ENCODE measurements at places on chromosomes 7 and 10.

DNA sequence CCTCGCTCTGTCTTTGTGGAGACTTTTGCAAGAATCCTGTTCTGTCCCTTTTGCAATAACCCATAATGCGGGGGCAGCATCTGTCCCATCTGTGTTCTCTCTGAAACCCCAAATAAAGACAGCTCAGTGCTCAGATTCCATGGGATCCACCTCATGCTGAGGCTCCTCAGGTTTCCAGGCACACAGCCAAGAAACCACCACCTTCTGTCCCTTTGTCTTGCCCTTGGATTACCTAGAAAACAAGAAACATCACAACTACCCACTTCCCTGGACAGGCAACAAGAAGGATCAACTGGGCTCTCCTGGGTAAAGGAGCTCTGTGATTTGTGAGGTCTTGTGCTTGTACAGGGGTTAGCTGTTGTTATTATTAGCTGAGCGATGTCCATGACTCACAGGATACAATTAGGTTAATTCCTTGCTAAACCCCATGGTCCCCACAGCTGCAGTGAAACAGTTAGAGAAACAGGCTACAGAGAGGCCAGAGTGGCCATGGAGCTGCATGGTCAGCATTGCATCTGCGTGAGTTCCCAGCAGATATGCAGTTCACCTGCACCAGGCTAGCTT, 50.2 kb downstream of the CXCL12 start:
- no peak for DNase-seq

GRCh38 chr10:129626309-129626708, 159.3 kb downstream of the MGMT start:
- DNase-seq = no peak

- DNase-seq = no peak
These were observed 612.8 kb downstream of the IPMK start for GRCh38 chr10:57654856-57655255.

- no peak for DNase-seq
These were observed 15.2 kb downstream of the CALML5 start for GRCh38 chr10:5484205-5484604.
